AML-193 (cell line): ENCODE measurements at places on chromosomes 6 and 20.

DNA sequence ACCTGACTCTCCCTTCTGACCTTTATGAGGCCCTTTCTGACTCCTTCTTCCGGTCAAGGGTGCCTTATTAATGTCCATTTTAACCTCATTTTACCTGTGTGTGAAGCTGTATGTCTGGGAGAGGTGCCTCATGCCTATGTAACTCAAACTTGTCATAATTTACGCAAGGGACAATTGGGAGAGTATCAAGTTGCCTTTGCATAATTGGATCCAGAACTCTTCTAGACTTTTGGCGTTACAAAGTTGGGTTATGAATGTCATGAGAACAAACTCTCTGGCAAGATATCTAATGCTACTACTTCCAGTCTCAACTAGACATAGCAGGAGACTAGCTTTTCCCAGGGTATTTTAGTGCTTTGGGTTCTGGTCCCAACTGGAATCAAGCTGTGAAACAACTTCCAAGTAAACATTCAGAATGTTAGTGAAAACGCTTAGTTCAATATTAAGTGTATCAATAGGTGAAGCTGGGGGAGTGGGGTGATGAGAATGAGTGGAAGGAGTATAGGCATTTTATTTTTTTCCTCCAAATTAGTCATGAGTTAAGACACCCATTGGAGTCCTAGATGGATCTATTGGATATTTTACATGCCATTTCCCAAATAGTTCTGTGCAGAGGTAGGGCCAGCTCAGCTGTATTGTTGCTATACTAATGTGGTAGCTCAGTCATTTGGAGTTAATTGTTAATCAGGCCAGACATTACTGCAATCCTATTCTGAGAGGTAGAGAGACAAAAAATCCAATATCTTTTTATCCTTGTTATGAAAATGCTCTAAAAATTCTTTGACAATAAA is 159.9 kb downstream of the TFAP2B start:
- no peak for DNase-seq

- DNase-seq, result no peak
Measured at GRCh38 chr6:43809417-43810305, 39.6 kb downstream of the VEGFA start.

GRCh38 chr6:11194356-11195218 is 37.9 kb downstream of the NEDD9 start:
- DNase-seq, result no peak

- DNase-seq, result no peak
Measured at GRCh38 chr6:36698871-36699271, 1.2 kb downstream of the RAB44 start.

DNA sequence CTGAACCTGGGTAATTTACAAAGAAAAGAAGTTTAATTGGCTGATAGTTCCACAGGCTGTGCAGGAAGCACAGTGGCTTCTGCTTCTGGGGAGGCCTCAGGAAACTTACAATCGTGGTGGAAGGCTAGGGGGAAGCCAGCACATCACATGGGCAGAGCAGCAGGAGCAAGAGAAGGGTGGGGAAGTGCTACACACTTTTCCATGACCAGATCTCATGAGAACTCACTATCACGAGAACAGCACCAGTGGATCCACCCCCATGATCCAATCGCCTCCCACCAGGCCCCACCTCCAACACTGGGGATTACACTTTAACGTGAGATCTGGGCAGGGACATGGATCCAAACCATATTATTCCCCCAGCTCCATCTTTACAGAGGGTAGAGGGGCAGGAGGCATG is 166.4 kb downstream of the NFATC2 start:
- DNase-seq, result no peak

- no peak for DNase-seq
Measured at GRCh38 chr6:158367816-158368215, 55.6 kb downstream of the TULP4 start.

- no peak for DNase-seq
Measured at GRCh38 chr20:49729780-49730179, 16.1 kb upstream of the B4GALT5 start.

DNA sequence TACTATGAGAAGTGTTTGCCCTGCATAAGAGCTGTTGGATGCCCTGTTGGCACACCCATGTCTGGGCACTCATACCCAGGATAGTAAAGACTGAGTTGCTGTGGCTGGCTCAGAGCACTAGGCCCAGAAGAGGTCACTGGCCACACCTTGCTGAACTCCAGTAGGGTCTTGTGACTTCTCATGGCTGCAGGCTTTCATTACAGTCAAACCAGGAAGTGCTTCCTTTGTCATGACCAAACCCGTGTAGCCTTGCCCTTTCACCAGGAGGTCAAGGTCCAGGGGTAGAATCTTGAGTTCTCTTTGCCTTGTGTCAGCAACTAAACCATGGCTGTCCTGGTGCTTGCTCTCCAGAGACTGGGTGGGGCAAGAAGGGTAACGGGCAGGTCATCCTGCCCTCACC is 49.5 kb downstream of the CD164 start:
- DNase-seq, result no peak

GRCh38 chr6:135994857-135995544 is 143.5 kb downstream of the PDE7B start:
- DNase-seq, result no peak

- DNase-seq, result no peak
Measured at GRCh38 chr6:10585209-10585845, 64.2 kb downstream of the GCNT2 start.

GRCh38 chr6:168507730-168508129 is 66.7 kb downstream of the SMOC2 start:
- DNase-seq, result no peak

DNA sequence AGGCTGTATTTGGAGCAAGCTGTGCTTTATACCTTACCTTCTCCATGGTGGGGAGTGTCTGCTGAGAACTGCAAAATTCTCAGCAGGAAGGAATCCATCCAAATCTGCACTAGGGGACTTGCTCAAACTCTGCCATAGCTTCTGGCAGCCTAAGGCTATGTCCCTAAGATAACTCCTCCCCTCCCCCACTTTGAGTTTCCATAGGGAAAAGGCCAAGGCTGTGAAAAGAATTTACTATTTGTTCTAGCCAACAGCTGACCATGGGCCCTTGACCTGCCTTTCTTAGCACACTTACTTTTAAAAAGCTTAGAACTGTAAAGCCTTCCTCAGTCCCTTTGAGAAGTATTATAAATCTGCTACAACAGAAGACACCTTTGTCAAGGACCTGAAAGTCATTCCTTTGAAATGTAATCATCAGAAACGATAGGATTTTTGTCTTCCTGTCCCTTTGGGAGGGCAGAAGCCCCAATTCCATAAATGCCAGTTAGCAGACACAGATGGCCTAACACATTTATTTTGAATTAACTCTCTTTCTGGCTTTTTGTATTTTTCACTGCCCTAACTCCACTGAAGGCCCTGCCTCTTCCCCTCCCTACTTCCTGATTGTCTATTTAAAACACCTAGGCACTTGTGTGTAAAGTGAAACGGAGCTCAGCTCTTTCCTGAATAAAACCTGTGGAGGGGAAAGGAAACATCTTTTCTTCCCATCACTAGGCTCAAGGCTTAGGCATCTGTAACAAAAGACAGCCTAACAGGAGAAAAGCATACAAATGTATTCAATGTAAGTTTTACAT is 157.1 kb downstream of the AKAP7 start:
- DNase-seq, result no peak

DNA sequence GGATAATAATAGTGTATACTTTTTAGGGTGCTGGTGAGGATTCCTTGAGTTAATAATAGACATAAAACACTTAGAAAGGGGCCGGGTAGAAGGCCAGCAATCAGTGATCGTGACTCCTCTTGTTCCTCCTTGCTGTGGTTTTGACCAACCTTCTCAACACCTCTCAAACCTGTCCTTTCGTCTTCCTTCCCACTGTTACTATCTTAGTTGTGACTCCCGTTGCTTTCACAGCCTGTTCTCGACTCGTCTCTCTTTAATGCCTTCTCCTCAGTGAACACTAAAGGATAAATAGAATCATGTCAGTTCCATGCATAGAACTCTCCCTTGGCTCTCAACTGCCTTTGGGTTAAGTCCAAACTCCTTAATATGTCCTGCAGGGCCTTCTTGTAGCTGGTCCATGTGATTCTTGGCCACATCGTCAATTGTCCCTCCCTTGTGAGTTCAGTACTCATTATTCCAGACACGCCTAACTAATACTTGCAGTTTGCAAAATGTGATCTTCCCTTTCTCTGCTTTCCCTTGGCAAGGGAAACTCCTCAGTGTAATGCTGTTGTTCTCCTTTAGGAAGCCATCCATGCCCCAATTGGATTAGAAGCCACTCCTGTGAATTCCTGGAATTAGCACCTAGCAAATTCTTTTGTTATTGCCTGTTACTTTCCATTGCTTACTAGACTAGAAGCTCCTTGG is 164.9 kb downstream of the UTRN start:
- DNase-seq, result no peak

DNA sequence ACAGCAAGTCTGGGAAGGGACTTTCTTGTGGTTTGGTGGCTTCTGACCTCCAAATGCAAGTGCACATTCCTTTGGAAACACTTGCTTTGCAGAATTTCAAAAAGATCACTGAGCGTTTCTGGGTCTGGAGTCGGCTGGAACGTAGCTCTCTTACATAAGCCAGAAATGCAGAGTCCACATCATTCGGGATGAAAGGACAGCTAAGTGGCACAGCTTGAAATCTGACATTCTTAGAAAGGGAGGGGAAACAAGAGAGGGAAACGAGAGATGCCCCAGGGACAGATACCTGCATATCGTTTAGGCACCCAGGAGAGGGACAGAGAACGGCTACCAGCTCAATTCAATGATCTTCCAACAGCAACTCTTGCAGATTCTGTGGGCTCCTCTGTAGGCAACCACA is 118.7 kb downstream of the NFATC2 start:
- DNase-seq, result no peak

GRCh38 chr6:144617191-144617590 is 332.1 kb downstream of the UTRN start:
- DNase-seq, result no peak

GRCh38 chr20:4187147-4187546 is 171.8 kb upstream of the RNF24 start:
- DNase-seq, result no peak

- peak; percentile 33 for DNase-seq
Measured at GRCh38 chr20:2172305-2173175, 70.9 kb downstream of the STK35 start.

DNA sequence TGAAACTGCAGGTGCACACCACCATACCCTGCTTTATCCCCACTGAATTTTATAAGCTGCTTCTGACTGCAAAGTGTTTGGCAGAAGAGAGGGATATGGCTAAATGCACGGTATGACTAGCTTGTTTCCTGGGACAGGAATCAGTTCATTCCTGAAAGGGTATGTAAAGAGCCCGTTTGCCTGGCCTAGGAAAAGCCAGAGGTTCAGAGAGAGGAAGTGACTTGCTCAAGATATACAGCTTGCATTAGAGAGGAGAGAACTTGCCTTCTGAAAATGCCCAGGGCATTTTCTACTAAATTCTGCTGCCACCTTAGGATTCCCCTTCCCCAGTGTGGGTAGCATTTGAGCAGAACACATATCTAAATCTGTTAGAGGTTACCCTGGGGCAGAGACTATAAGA is 683 bp upstream of the GCNT2 start:
- peak; percentile 81 for DNase-seq
